ENCODE measurements at places on chromosomes 16 and 17.
A peak's percentile ranks its signal among the peaks of the same experiment; 100 is the strongest.

DNA sequence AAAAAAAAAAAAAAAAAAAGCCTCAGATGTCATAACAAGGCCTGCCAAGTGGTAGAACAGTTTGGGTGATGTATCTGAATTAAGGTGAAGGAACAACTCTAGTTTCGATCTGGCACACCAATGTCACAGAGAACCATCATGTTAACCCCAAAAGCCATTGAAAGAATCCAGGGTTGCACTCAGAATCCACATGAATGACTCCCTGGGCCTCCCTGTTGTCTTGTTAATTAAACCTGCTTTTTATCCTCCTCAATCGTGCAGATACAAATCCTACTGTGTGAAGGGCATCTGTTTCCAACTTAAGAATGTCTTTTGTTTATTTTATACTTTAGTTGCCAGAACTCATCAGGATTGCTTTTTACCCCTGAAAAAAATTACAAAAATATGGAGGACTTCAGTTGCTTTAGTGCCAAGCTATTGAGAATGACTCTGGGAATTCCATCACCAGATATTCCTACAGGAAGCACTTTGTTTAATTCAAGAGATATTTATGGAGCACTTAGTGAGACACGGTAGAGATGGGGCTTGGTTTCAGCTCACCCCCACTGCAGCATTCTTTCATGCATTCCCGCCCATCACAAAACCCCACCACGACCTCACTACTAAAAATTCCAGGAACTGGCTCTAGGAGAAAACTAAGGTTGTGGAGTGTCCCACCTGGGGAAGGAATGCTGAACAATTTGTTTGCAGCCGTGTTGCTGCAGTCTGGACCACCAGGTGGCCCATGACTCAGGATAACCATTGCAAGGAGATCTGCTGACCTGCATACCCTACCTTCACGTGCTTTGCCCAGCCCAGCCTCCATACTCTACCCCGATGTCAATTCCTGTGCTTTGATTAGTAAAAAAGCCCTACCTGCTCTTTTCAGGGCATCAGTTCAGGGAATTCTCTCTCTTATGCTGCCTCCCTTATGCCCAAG, 63.8 kb upstream of the GPRC5B start:
- DNase-seq = no peak

GRCh38 chr16:62272035-62272434, 235.8 kb upstream of the CDH8 start:
- DNase-seq = no peak

DNA sequence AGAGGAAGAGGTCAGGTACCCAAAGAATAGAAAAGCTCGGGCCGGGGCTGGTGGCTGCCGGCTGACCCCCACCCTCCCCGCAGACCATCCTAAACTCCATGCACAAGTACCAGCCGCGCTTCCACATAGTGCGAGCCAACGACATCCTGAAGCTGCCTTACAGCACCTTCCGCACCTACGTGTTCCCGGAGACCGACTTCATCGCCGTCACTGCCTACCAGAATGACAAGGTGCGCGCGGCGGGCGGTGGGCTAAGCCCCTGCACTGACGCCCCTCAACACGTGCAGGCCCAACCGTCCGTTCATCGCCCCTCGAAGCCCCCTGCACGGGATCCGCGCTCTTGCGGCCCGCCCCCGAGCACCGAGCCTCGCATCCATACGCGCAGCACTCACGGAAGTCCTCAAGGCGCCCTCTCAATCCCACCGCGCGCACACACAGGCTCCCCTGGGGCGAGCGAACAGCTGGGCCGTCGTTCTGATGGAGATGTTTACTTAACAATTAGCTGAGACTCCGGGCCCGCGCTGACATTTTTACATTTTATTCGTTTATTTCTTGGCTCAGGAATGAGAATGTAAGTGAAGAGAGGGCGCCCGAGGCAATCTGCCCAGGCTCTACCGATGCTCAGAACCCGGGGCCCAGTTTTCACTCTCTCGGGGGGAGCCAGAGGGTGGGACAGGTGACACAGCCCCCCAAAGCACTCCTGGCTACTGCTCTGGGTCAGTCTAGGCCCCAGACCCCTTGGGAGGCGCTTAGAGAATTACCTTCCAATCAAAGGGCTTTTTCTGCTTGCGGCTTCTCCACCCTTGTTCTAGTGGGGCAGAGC, 3.5 kb downstream of the TBX2 start:
- DNase-seq = no peak

- DNase-seq = no peak
Measured at GRCh38 chr16:88379694-88380040, 3.1 kb upstream of the ZNF469 start.

- no peak for DNase-seq
Measured at GRCh38 chr17:76674600-76674999, 31.0 kb upstream of the ST6GALNAC1 start.

GRCh38 chr16:31199430-31200041, 3.0 kb downstream of the PYCARD start:
- DNase-seq = no peak

DNA sequence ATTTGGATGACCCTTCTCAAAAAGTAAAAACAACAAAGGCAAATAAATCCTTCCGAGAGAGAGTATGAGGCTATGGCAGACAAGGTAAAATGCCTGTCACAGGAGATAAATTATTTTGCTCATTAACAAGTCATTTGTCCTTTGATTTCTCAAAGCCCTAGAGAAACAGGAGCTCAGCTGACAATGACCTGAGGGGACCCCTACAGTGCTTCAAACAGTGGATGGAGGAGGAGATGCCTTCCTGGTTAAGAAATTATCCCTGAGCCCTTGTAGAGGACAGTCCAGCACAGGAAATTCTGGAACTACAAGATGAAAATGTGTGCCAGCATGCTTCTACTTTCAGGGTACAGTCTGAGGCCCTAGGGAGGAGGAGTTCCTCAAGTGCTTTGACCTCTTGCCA, 24.0 kb upstream of the RHBDL3 start:
- DNase-seq = no peak

GRCh38 chr16:15052747-15053476, 3.0 kb downstream of the NTAN1 start:
- no peak for DNase-seq

- no peak for DNase-seq
Measured at GRCh38 chr17:20302246-20302917, 165.0 kb downstream of the LGALS9B start.

- DNase-seq = no peak
Measured at GRCh38 chr16:88058817-88059216, 107.6 kb downstream of the BANP start.

- peak; percentile 18 for DNase-seq
Measured at GRCh38 chr16:67108931-67109406, 772 bp upstream of the PHAF1 start.

- no peak for DNase-seq
Measured at GRCh38 chr17:55722742-55723487, at the start of gene TMEM100. Gene TMEM100, minus strand, starts transcription at chr17:55722864. Its CDS starts 1,794 bp downstream, at chr17:55721070.

- DNase-seq = no peak
Measured at GRCh38 chr17:69854225-69854780, 220.7 kb upstream of the KCNJ16 start.

- DNase-seq = no peak
Measured at GRCh38 chr16:2515180-2515851, 1.6 kb downstream of the ATP6V0C start.

GRCh38 chr17:71037386-71037785, 868.1 kb downstream of the KCNJ2 start:
- no peak for DNase-seq

DNA sequence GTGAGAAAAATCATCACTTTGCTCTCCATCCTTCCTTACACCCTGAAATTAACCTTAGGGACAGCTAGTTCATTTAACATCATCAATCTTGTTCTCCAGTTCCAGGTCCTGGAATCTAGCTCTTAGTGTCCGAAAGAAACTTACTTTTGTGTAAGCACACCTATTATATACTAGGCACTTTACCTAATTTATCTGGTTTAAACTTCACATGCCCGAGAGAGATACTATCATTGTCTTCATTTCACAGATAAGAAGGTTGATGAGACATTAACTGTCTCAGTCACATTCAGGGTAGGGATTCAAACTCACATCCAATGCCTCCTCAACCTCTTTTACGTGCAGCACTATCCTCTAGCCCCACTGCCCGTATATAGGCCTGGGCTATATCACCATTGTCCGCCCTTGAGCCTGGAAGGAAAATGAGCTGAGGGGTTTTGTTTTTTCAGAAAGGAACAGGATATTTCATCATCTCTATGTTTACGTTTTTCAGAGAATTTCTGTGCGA, 501 bp upstream of the AP2B1 start:
- no peak for DNase-seq

GRCh38 chr16:12426122-12426521, 377.6 kb downstream of the CPPED1 start:
- no peak for DNase-seq

DNA sequence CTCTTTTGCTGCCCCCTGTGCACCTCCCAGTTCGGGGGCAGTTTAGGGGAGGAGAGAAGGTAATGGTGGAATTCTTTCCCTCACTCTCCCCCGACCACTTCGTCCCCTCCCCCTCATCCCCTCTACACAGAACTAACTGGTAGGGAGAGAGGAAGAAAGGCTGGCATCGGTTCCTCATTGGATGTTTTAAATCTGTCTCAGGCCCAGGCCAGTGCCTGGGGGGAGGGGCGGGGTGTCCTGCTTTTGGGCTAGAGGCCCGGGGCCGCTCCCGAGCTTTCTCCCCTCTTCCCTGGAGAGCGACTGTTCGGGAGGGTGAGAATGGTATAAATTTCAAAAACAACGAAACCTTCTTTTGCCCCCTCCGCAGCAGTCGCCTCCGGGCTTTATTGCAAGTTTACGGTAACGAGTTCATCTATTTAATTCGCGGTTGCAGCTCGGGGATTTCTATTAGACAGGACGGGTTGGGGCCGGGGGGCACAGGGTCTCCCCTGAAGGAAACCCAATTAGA, at the start of gene PRAC2:
Gene PRAC2, plus strand, starts transcription at position 271 of the 508 bp plus-strand sequence. CDS start 1,226 bp downstream, outside the sequence.
- DNase-seq = no peak

- DNase-seq = no peak
Measured at GRCh38 chr16:55539049-55539448, 27.4 kb upstream of the CAPNS2 start.

GRCh38 chr17:67067571-67068482, 23.5 kb downstream of the CACNG1 start:
- DNase-seq = no peak

DNA sequence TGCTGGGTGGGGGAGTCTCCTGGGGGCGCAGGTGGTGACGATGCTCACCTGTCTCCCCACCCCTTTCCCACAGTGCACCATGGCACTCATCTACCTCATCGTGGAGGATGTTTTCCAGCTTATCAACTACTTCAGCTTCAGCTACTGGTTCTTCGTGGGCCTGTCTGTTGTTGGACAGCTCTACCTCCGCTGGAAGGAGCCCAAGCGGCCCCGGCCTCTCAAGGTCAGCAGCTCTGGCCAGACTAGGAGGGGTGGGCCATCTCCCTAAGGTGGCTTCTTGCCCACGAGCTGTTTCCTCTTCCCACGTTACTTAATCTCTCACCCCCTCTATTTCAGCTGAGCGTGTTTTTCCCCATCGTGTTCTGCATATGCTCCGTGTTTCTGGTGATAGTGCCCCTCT, 14.5 kb downstream of the SLC7A6OS start:
- DNase-seq = no peak

DNA sequence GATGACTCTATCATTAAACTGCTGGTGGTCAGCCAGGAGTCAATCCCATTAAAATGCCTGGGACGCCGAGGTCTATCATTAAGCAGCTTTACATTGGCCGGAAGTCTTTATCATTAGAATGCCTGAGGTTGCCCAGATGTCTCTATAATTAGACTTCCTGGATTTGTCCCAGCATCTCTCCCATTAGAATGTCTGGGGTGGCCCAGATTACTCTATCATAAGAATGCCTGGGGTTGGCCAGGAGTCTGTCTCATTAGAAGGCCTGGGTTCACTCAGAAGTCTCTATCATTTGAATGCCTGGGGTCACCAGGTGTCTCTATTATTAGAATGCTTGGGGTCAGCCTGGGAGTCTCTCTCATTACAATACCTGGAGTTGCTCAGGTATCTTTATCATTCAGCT, 2227.2 kb downstream of the TP53TG3F start:
- no peak for DNase-seq

DNA sequence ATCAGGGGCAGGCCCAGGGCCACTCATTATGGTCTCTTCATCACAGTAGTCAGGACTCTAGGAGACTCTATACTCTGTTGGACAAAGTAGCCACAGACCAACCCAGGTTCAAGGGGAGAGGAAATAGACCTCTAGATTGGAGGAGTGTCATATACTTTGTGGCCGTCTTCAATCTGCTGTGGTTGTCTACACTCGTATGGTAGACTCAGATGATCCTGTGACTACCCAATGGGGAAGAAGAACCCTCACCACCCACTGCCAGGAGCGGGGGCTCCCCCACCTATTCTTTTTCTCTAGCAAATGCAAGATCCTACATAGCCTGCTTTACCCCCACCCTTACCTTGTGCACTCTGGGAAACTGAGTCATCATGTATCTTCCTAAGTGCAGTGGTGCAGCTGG, 80.5 kb downstream of the KSR1 start:
- no peak for DNase-seq

DNA sequence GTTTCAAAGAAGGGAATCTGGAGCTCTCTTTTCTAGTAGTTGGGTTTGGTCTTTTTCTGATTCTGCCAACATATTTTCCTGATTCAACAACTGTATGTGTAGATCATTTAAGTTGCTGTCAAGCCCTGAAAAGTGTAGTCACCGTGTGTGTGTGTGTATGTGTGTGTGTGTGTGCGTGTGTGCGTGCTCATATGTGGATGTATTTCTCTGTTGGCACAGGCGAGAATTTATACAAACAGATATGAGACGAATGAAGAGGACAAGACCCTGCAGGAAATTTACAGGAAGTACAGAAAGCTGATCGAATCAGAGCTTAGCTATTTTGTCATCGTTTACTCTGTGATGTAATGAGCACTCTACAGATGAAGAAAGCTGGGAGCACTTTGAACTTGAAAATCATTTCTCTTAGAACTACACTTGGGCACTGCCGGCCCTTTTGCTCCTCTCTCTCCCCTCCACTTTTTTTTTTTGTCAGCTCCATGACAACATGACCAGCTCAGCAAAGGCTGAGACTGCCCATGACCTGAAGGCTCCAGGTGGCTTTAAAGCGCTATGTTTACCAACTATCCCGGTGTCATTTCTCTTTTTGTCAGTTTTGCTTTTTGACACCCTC, 11.2 kb downstream of the FBXO39 start:
- no peak for DNase-seq

DNA sequence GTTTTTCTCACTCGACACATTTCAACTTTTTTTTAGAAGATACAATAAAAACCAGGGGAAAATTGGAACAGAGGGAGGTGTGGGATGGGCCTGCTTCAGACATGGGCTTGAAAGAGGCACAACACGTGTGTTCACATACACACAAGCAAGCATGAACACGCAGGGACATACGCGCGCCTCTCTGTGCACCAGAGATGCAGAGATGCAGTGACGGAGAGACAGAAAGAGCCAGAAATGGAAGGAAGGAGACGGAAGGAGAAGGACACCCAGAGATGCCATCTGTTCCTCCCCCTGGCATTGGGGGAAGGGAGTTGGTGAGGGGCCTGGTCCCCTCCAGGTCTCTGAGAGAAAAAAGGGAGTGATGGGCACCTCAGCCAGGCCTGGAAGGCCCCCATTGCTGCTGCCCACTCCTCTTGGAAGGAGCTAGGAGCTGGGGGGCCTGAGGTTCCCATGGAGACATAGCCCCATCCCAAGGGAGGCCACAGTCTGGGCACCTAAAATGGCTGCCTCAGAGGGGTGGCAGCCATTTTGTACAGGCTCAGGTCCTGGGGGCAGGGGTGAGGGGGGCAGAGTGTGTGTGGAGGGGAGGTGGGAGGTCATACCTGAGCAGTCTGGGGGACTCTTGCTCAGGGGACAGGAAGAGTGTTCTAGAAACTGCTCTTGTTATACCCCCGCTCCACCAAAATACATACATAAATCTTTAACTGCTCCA, 3.8 kb upstream of the NEUROD2 start:
- DNase-seq = no peak

- DNase-seq = no peak
Measured at GRCh38 chr17:49249292-49249794, 18.8 kb upstream of the PHOSPHO1 start.

Measured in stimulated activated CD4-positive, alpha-beta T cell treated with anti-CD3 and anti-CD28 coated beads, Interleukin-2, amount 100 ng/mL, for 24 hours (primary cell).